ENCODE measurements at places on chromosomes 6 and 20.

GRCh38 chr20:34200023-34200422 lies 41.2 kb upstream of the ASIP start:
- no peak for DNase-seq

DNA sequence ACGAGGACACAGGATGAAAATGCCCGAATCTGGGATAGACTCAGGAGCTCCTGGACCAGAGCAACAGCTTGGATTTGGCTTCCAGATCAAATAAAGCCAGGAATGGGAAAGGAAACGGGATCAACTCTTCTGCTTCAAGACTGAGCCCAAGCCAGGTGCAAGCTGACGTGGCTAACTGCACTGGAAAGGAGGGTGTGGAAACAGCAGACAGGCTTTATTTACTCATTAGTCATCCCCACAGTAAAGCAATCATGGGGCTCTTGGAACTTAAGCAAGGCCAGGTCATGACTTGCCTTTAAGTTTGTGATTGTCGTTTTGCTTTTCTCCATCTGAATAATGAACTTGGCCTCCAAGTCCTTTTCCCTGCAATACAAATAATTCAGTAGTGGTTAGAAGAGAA lies 45.2 kb downstream of the KIF16B start:
- DNase-seq: no peak

DNA sequence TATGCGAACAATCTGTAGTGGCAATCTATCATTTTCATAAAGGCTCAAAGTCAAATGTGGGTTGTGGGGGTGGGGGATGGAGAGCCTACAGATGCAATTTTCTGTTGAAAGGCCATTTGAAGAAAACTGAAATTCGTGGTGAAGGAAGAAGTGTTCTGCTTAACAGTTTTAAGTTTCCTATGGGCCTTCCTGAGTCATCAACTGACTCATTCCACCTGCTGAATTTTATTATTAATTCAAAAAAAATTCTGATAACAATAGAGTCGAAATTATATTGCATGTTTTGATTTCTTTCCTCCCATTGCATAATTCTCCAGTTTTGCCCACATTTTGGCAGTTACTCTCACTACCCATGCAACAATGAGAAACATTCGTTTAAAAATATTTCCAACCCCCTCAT lies 622.3 kb upstream of the ARID1B start:
- DNase-seq: no peak

GRCh38 chr6:92369309-92369708 lies 1050.0 kb downstream of the EPHA7 start:
- no peak for DNase-seq

- no peak for DNase-seq
Observed at GRCh38 chr20:62548471-62548870, 72.7 kb upstream of the GATA5 start.

- DNase-seq: no peak
Observed at GRCh38 chr6:37101991-37102298, 68.0 kb upstream of the PIM1 start.

- no peak for DNase-seq
Observed at GRCh38 chr6:155830531-155830930, 374.9 kb upstream of the NOX3 start.

GRCh38 chr6:138862456-138862855 lies 66.6 kb downstream of the ECT2L start:
- no peak for DNase-seq

- DNase-seq: no peak
Observed at GRCh38 chr6:155454471-155454870, 1.2 kb downstream of the NOX3 start.

GRCh38 chr20:51204794-51205193 lies 181.9 kb upstream of the KCNG1 start:
- no peak for DNase-seq

All from CD4-positive, alpha-beta T cell treated with Interleukin-17A for 1 hour (primary cell).